Activated naive CD8-positive, alpha-beta T cell treated with anti-CD3 and anti-CD28 coated beads, Interleukin-2, amount 50 U/mL, for 24 hours (primary cell): ENCODE measurements at places on chromosomes 11 and 22.

- H3K27ac ChIP-seq: no peak overlapping the region
- H3K27me3 ChIP-seq: peaks cover 3% of the 10 kb centered on the region
- H3K36me3 ChIP-seq: no peaks in the 10 kb centered on the region
Observed at GRCh38 chr11:61635787-61636186, 44.4 kb upstream of the DAGLA start.

GRCh38 chr11:117917591-117918151 is 11.5 kb downstream of the TMPRSS13 start:
- no peak overlapping the region for H3K27ac ChIP-seq
- no peaks in the 10 kb centered on the region for H3K36me3 ChIP-seq
- H3K4me1 ChIP-seq: peaks cover 16% of the 10 kb centered on the region
- DNase-seq: no peak
- H3K27me3 ChIP-seq: no peaks in the 10 kb centered on the region
- no peak overlapping the region for H3K4me3 ChIP-seq

- peaks cover 4% of the 10 kb centered on the region for H3K36me3 ChIP-seq
- no peak for DNase-seq
- no peak overlapping the region for H3K27ac ChIP-seq
- no peaks in the 10 kb centered on the region for H3K27me3 ChIP-seq
- H3K4me3 ChIP-seq: no peak overlapping the region
Observed at GRCh38 chr22:46233231-46233630, 16.9 kb downstream of the CDPF1 start.

DNA sequence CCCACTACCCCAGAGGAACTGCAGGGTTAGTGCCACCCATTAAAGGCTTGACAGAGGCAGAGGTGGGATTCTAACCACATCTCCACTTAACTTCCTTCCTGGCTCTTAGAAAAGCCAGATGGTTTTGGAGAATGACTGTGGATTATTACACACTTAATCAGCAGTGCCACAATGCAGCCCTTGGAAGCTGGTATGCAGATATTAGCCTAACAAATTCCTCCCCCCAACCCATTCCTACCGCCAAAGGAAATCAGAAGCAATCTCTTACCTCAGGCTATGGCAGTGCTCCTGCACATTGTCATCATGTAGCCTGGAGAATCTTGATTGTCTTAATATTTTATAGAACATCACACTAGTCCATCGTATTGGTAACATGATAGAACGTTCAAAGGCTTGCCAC is 23.2 kb upstream of the NRGN start:
- H3K36me3 ChIP-seq: peaks cover 1% of the 10 kb centered on the region
- no peak overlapping the region for H3K27ac ChIP-seq
- peaks cover 52% of the 10 kb centered on the region for H3K27me3 ChIP-seq
- H3K4me1 ChIP-seq: peaks cover 11% of the 10 kb centered on the region
- no peak for DNase-seq

GRCh38 chr11:94325681-94326080 is 21.3 kb downstream of the IZUMO1R start:
- H3K27me3 ChIP-seq: no peaks in the 10 kb centered on the region
- no peaks in the 10 kb centered on the region for H3K4me1 ChIP-seq
- H3K27ac ChIP-seq: no peak overlapping the region
- H3K4me3 ChIP-seq: no peak overlapping the region

DNA sequence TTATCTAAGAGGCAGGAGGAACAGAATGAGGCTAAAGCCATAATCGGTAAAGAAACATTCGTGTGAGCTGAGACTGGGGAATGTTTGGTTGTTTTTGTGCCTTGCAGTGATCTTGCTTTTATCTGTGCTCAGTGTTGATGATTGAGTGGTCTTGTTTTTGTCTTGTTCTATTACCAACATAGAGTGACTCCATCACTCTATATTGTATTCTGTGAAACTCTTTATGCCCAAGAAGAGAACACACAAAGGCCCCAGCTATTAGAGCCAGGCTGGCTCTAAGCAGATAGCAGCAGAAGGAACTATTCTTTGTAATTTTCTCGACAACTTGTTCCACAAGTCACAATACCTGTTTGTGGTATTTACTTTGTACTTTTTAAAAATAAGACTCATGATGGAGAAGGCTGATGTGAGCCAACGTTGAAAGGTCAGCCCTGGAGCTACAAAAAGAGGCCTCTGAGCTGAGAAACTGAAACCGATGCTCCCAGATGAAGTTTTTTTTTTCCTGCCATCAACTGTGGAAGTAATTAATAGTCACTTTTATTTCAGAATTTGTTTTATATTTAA is 68.4 kb downstream of the LARGE1 start:
- H3K4me3 ChIP-seq: no peak overlapping the region
- H3K27ac ChIP-seq: no peak overlapping the region
- DNase-seq: no peak

DNA sequence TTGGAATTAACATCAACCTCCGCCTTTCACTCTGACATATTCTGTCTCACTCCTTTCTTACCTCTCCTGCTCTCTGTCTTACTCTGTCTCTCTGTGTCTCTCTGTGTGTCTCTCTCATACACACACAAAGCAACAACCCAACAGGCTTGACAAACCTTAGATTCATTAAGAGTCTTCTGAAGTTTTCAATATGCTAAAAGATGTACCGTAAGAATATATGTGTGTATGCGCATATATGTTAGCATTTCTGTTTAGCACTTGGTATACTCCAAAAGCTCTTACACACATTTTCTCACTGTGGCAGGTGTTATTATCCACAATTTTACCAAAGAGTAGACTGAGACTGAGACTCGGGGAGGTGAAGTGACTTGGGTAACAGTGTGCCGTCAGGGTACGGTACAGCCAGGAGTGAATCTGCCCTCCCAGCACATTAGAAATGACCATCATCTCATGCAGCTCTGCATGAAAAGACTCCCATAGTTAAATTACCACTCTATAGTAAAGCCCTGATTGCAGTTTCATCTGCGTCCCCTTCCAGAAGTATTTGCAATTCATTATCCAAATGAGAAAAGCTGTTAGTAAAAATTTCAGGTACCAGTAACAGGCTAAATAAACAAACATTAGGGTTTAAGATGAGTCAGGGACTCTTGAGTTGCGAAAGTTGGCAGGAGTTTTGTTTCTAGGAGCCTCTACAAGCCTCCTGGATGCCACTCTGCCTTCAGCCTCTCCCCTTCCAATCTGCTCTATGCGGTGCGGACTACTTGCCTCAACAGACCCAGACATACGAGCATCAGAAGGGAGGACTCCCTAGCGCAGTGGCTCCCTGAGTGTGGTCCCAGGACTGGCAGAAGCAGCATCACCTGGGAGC is 195.2 kb upstream of the TMEM45B start:
- H3K36me3 ChIP-seq: no peaks in the 10 kb centered on the region
- H3K4me3 ChIP-seq: no peak overlapping the region
- H3K27ac ChIP-seq: no peak overlapping the region

- no peak overlapping the region for H3K27ac ChIP-seq
- H3K4me1 ChIP-seq: no peaks in the 10 kb centered on the region
- no peaks in the 10 kb centered on the region for H3K36me3 ChIP-seq
- H3K4me3 ChIP-seq: no peak overlapping the region
- DNase-seq: no peak
- peaks cover 12% of the 10 kb centered on the region for H3K27me3 ChIP-seq
Observed at GRCh38 chr11:111162305-111162704, 83.2 kb upstream of the POU2AF2 start.

DNA sequence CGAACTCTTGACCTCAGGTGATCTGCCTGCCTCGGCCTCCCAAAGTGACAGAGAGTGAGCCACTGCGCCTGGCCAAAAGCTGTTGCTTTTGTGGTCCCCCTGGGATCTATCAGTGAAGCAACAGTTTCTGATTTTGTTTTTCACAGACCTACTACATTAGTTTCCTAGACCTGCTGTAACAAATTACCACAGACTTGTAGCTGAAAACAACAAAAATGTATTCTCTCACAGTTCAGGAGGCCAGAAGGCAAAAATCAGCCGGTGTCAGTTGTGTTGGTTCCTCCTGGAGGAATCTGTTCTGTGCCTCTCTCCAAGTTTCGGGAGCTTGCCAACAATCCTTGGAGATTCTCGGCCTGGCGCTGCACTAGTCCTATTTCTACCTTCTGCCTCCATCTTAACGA is 8.5 kb upstream of the SLC35C1 start:
- DNase-seq: no peak
- no peak overlapping the region for H3K27ac ChIP-seq
- no peaks in the 10 kb centered on the region for H3K27me3 ChIP-seq

- H3K36me3 ChIP-seq: peaks cover 3% of the 10 kb centered on the region
- no peaks in the 10 kb centered on the region for H3K4me1 ChIP-seq
- no peak for DNase-seq
Observed at GRCh38 chr22:36612458-36612857, 83.5 kb upstream of the EIF3D start.

DNA sequence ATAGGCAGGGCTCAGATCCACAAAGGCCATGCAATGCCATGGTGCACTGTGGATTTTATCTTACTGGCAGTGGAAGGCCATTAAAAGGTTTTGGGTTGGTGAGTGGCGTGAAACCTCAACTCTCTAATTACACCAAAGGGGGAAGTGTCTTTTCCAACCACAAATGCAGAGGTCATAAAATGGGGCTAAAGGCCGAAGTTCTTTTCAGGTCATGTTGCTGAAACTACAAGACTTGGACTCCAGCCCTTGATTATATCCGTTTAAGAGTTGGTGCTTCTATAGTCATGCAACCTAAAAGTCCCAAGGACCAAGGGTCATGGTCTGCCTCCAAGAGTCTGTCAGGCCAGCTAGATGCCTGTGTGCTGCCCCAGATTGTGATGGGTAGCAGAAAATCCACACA is 434.3 kb downstream of the RAB38 start:
- H3K27ac ChIP-seq: no peak overlapping the region
- H3K4me1 ChIP-seq: no peaks in the 10 kb centered on the region
- no peaks in the 10 kb centered on the region for H3K36me3 ChIP-seq
- DNase-seq: no peak
- H3K4me3 ChIP-seq: no peak overlapping the region

- no peaks in the 10 kb centered on the region for H3K36me3 ChIP-seq
- H3K4me1 ChIP-seq: no peaks in the 10 kb centered on the region
- H3K4me3 ChIP-seq: no peak overlapping the region
- DNase-seq: no peak
- peaks cover 4% of the 10 kb centered on the region for H3K27me3 ChIP-seq
Observed at GRCh38 chr11:131371791-131372104, 1.3 kb downstream of the NTM start.
